ENCODE measurements at places on chromosomes 6 and 20.

- no peak for DNase-seq
Observed at GRCh38 chr6:71268735-71269437, 19.7 kb upstream of the OGFRL1 start.

- DNase-seq: no peak
Observed at GRCh38 chr20:25478889-25479568, 71.6 kb downstream of the GINS1 start.

GRCh38 chr6:138685257-138685656 lies 88.3 kb upstream of the CCDC28A start:
- DNase-seq: no peak

- DNase-seq: no peak
Observed at GRCh38 chr6:3137057-3137777, 18.7 kb downstream of the BPHL start.

- no peak for DNase-seq
Observed at GRCh38 chr20:62134735-62135231, 8.4 kb downstream of the PSMA7 start.

DNA sequence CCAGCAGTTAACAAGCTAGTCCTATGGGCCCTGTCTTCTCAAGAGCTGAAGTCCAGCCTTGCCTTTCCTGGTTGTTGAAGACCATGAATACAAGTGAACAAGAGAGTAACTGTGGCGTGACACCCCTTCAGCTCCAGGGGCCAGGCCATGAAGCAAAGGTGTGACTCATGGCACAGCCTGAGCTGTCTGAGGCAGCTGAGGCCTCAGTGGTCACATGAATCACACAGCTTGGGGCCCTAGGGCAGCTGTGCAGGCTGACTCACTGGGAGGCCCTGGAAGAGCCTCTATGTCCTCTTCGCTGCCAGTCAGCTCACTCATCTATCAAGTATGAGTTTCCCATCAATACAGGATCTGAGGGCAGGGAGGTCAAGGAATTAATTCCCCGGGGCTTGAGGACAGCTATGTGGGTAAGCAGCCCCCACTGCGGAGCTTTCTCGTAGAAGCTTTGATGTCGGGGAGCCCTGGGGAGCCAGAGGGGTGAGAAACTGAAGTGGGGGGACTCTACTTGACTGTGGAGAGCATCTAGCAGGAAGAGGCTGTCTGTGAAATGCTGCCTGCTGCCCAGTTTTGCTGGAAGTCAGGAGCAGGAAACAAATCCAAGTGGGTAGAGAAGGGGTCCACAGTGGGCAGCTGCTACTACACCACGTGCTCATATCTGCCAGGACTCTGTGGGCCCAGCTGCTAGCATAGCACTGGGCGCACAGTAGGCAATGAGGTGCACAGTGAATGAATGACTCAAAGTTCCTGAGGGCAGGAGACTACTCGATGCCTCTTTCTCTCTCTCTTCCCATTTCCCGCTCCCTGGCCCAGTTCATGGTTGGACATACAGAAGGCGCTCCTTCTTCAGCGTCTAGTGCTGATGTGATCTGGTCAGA lies 13.7 kb upstream of the FAM83C start:
- DNase-seq: peak; percentile 97

- DNase-seq: no peak
Observed at GRCh38 chr20:25191051-25191450, 4.5 kb upstream of the ENTPD6 start.

DNA sequence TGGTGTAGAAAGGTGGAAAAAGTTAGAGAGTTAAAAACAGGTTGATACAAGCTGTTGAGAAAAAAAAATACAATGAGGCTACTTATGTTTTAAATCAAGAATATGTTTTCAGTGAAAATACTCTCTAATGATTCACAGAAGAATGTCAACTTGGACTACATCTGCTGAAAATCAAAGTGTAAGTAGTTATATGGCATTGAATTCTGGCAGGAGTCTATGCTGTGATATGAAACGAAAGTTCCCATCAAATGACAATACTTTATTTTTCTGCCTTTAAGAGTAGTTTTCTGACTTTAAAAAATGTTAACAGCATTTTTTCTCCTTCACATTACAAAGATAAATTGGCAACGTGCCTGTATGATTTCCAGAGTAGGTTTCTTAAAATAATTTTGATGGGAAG lies 158.3 kb downstream of the EYA4 start:
- no peak for DNase-seq

DNA sequence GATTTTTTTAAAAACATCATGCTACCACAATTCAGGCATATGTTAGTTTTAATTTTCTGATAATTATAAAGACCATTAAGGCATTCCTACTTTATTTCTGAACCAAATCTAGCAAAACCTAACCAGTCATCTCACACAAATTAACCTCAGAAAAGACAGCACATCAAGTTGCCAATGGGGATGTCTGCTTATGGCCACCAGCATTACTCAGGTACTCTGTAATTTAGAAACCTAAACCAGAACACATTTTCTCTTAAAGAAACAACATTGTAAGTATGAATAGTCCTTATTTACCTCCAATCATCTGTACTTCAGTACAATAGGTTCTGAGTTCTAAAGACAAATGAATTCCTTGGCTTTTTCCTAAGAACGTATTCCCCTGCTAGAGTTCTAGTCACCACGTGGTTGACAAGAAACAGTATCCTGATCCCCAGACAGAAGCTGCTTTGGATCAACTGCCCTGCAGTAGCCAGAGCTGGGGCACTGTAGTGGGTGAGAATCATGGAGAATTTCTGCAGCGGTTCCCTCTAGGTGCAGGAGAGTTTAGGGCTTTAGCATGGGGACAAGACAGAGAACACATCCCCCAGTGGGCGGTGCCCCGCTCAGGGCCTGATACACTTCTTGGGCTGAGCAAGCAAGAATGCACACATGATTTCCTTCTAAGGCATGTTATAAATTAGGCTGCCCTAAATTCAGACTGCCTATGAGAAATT lies 15.4 kb downstream of the GCLC start:
- DNase-seq: no peak

DNA sequence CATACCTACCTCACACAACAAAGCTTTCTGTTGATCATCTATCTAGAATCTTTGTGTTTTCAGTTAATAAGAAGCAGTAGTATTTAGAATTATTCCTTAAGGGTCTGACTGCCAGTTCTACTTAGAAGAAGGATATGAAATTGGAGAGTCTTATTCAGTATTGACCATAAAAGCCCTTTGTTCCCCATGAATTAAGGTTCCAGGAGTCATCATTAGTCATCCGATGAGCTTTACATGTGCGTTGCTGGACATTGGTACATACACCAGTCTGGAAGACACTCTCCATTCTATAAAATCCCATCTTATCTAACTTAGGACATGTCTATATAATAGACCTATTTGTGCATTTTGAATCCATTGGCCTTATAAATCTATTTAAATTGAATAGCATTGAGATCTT lies 34.4 kb upstream of the RNF217 start:
- no peak for DNase-seq

GRCh38 chr6:46899659-46900058 lies 22.1 kb downstream of the ADGRF5 start:
- no peak for DNase-seq

- no peak for DNase-seq
Observed at GRCh38 chr20:3146732-3147341, 12.8 kb downstream of the FASTKD5 start.

GRCh38 chr6:138666636-138667035 lies 106.9 kb upstream of the CCDC28A start:
- DNase-seq: no peak

DNA sequence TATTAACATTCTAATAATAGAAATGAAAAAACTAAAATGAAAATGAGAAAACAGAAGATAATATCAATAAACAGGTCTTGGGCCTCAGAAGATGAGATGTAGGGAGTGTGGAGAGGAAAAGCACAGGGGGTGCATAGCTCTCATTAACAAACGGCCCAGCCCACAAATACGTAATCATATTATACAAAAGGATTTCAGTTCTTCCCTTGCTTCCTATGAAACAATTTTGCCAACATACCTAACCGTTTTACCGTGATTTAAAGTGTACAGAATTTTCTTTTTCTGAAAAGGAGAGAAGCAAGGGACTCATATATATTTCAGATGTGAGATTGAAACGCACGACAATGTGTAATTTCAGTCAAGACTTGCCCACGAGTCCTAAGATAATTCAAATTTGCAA lies 136.0 kb downstream of the HFE start:
- no peak for DNase-seq

- no peak for DNase-seq
Observed at GRCh38 chr6:130159956-130160355, 62.8 kb downstream of the SAMD3 start.

DNA sequence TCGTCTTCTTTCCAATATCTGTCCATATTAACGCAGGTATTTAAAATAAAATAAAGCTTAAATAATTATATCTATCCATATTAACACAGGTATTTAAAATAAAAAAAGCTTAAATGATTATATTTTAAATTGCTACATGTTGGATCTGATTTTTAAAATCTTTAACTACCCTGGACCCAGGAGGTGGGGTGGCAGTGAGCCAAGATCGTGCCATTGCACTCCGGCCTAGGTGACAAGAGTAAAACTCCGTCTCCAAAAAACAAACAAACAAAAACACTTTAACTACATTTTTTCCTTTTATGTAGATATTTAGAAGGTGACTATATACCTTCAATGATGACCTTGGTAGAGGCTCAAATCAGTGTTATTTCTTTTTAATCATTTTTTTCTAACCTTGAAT lies 211.9 kb downstream of the GRIK2 start:
- DNase-seq: no peak

- DNase-seq: peak; percentile 28
Observed at GRCh38 chr6:31620586-31621319, at the start of gene PRRC2A. TSS of gene PRRC2A (plus strand) at chr6:31620715. CDS start at chr6:31622790, 2,075 bp downstream.

- no peak for DNase-seq
Observed at GRCh38 chr6:2081155-2082138, 164.0 kb downstream of the GMDS start.

- no peak for DNase-seq
Observed at GRCh38 chr20:25227317-25227831, 20.5 kb upstream of the PYGB start.

GRCh38 chr20:34600892-34601653 lies 42.6 kb downstream of the MAP1LC3A start:
- no peak for DNase-seq

DNA sequence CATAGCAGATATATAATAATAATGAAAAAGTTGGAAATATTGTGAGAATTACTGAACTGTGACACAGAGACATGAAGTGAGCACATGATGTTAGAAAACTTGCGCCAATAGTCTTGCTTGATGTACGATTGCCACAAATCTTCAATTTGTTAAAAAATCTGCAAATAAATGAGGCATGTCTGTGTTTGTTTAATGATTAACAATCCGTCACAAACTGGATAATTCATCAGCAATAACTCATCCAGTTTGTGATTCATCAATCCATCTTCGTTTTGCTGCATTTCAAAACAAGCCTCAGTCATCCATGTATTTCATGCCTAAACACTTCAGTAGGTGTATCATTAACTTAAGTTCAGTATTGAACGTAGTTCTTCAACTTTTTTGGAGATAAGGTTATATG lies 25.5 kb upstream of the SMIM26 start:
- DNase-seq: no peak

DNA sequence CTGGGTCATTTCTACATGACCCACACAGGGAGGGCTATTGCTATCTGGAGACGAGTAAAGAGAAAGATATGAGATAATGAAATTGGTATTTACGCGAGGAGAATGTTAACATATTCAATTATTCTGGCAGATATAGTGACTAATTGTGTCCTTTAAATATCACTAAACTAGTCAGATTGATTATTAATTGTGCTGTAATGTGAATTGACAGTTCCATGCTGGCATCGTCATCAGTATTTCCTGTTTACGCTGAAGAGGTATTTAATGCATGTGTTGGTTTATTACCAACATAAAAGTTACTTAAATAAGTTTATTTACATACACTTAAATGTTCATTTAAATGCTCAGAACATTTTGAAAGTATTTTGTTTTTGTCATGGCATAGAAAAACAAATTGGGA lies 35.7 kb upstream of the OGFRL1 start:
- DNase-seq: no peak

GRCh38 chr6:36555750-36556252 lies 8.5 kb upstream of the STK38 start:
- no peak for DNase-seq

Measured in fibroblast of skin of left biceps (primary cell).